ENCODE measurements at places on chromosomes 3 and 15.

DNA sequence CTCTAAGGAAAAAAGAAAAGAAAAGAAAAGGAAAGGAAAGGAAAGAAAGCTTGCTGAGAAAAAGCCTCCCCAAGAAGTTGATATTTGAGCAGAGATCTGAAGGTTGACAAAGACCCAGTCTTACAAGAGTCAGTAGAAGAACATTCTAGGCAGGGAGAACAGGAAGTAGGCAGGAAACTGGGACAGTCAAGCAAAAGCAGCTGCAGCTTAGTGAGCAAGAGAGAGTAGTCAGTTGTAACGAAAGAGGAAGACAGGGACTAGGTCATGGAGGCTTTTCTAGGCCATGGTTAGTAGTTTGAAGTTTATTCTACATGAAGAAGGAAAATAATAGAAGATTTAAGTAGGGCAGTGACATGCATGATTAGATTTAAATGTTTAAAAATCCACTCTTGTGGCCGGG is 31.8 kb upstream of the KLHL6 start:
- DNase-seq = no peak

GRCh38 chr3:31945738-31946052 is 35.4 kb downstream of the OSBPL10 start:
- DNase-seq = no peak

DNA sequence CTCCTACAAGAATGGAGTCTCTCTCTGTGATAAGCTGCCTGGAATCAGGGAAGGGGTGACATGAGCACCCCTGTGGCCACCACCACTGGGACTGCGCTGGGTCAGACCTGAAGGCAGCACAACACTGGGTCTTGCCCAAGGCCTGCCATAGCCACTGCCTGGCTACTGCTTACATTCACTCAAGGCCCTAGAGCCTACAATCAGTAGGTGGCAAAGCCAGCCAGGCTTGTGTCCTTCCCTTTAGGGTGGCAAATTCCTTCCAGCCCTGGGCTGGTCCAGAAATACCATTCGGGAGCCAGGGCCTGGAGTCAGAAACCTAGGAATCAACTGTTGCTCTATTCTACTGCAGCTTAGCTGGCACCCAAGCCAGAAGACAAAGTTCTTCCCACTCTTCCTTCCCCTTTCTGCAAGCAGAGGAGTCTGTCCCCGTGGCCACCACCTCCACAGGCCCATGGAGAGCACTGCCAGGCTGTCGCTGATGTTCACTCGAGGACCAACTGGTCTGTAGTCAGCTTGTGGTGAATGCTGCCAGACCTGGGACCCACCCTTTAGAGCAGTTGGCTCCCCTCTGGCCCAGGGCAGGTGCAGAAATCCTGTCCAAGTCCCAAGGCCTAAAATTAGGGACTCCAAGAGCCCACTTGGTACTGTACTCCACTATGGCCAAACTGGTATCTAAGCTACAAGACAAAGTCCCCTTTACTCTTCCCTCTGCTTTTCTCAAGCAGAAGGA is 307.4 kb downstream of the THSD4 start:
- DNase-seq = no peak

DNA sequence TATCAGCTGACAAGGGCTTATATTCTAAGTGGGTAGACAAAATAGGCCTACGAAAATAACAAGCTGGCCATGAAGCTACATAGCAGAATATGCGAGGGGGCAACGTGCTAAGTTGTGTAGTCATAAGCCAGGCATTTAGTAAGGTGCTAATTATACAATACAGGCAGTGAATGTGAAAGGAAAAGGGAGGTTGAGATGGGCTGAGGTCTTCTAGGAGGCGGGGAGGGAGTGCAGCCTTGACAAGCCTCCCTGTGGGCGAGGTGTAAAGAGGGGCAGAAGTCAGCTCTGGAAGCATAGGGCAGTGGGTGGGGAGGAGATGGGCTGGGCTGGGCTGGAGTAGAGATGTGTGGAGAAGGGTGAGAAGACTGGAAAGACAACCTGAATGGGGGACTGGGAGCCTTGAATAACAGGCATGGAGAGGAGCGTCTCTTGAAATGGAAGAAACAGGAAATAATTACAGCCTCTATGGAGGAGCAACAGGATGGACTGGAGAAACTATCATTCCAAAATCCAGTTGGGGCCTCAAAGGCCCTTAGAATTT is 1.2 kb downstream of the TIGIT start:
- DNase-seq = no peak

Measured in brain pericyte (primary cell).